RWPE1 (cell line): ENCODE measurements at places on chromosomes 6 and 20.

GRCh38 chr20:51583499-51583898, 41.0 kb upstream of the NFATC2 start:
- DNase-seq: no peak

DNA sequence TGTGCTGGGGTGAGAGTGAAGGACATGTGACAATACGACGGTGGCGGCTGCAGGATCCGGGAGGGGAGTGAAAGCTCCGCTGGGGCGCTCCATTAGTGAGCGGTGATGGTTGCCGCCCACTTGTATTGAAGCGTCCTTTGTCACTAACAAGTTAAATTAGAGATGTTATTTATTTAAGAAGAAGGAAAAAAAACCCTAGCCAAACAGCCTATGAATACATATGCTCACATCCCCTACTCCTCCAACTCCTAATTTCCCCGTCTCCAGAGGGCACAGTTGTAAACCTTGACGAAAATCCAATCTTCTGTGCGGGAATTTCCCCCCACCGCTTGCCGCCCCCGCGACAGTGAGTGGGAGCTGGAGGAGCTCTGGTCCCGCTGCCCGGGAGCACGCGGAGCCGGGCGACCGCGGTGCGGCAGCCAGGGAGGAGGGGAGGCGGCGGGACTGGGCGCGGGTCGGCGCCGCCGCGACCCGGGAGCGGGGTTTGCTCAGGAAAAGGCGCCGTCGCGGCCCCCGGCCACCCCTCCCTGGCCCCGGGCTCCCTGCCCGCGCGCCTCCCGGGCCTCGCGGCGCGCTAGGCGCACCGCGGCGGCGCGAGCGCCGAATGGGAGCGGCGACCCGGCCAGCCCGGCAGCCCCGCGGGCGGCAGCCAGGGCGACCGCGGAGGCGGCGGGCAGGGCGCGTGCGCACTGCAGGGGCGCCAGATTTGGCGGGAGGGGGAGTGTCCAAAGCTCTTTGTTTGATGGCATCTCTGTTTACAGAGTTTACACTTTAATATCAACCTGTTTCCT, at the start of gene MYB:
Gene MYB, plus strand, starts transcription at position 767 of the 791 bp plus-strand sequence. CDS start 206 bp downstream, outside the sequence.
- DNase-seq: peak; percentile 75

DNA sequence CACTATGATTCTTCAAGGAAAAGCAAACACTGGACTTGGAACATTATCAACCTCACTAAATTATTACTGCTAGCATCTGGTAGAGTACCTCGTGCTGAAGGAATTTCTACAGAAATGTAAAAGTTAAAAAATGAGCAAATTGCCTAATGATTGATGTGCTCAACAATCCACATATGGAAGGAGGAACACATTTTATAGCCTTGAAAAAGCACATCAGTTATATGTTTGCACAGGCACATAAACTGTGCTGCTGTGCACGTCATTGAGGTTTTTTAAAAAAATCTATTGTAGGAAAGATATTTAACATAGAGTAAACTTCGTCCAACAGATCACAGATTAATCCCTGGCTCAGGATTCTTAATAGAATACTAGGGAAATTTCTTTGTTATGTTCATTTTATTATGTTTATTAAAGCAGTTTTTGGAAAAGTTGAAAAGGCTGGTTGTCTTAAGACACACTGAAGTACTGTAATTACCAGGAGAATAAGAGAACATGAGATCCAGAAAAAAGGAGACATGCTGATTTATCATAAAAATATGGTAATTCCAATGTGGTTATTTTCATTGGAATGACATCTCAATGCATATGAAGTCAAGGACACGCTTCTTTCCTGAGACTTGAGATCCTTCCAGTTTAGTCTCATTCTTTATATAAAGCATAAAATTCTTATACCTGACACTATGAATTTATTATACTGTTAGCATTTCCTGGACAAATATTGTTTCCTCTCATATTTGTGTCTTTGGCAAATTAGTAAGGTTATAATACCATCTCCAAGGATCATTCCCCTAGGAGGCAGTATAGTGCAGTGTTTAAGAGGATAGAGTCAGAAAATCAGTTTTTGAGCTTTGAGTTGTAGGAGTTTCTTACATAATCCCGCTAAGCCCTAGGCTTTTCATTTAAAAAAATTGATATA, 511.1 kb downstream of the TENT5A start:
- no peak for DNase-seq

DNA sequence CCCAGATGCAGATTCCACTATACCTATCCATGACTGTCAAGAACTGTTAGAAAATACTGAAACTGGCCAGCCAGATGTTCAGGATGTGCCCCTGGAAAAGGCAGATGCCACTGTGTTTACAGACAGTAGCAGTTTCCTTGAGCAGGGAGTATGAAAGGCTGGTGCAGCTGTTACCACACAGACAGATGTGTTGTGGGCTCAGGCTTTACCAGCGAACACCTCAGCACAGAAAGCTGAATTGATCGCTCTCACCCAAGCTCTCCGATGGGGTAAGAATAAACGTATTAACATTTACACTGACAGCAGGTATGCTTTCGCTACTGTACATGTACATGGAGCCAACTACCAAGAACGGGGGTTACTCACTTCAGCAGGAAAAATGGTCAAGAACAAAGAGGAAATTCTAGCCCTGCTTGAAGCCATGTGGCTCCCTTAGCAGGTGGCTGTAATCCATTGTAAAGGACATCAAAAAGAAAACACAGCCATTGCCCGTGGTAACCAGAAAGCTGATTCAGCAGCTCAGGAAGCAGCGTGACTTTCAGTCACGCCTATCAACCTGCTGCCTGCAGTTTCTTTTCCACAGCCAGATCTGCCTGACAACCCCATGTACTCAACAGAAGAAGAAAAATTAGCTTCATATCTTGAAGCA, 459.7 kb upstream of the HTR1E start:
- no peak for DNase-seq

GRCh38 chr6:34981951-34982350, 92.9 kb downstream of the ANKS1A start:
- no peak for DNase-seq

- DNase-seq: no peak
Measured at GRCh38 chr6:44740566-44741120, 353.1 kb downstream of the CDC5L start.

DNA sequence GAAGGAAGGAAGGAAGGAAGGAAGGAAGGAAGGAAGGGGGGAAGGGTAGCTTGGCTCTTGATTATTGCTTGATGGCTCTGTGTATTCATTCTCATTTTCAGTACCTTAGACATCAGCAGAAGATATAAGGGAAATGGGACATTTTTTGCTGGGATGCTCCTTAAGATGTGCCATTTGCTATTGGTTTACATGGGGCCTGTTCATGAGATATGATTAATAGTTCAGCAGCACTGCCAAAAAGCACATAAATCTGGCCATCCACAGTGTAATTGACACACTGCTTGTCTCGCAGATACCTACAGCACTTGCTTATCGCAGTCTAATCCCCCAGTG, 137.5 kb upstream of the JARID2 start:
- no peak for DNase-seq

DNA sequence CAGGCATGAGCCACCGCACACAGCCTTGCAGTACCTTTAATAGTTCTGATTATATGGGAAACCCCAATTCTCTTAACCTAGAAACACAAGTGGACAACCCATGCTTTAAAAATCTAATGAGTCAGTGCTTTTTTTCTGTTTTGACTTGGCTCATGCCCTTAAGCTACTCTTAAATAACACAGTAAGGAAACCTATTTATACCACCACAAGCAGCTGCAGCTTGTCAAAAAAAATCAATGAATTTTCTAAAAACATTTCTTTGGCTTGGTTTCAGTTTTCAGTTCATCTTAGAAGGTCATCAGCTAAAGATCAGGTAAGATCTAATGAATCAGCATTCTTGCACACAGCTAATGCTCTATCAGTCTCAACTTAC, 124.1 kb upstream of the DST start:
- peak; percentile 51 for DNase-seq

GRCh38 chr20:36462440-36463211, 78.7 kb upstream of the MYL9 start:
- peak; percentile 51 for DNase-seq

- DNase-seq: peak; percentile 68
Measured at GRCh38 chr6:83464381-83465140, 33.7 kb upstream of the ME1 start.

DNA sequence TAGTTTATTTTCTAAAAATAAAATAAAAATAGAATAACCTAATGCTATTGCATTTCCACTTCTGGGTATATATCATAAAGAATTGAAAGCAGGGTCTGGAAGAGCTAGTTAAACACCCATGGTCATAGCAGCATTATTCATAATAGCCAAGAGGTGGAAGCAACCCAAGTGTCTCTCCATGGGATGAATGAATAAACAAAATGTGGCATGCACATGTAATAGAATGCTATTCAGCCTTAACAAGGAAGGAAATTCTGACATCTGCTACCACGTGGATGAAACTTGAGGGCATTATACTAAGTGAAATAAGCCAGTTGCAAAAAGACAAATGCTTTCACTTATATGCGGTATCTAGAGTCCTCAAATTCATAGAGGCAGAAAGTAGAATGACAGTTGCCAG, 130.8 kb downstream of the TIAM2 start:
- no peak for DNase-seq

DNA sequence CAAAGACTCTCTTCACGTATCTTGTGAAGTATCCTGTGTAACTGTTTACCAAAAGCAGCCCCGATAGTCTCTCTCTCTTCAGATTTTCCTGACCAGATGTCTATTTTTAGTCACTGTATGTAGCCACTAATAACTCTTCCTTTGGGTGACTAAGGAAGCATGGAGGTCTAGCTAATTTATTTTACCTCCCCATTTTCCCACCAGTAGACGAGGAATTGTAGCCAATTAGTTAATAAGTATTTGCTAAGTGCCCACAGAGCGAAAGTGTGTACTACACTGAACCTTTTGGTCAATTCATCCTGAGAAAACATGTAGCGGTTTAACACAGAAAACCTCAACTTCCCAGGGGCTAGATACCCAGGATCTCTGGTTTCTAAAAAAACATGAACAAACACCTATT, 180.6 kb downstream of the TBX18 start:
- no peak for DNase-seq

GRCh38 chr6:45495429-45496084, 117.8 kb upstream of the SUPT3H start:
- no peak for DNase-seq

GRCh38 chr6:161676586-161676985, 402.7 kb upstream of the AGPAT4 start:
- DNase-seq: no peak

GRCh38 chr6:77455271-77455670, 8.0 kb downstream of the HTR1B start:
- no peak for DNase-seq

- DNase-seq: peak; percentile 28
Measured at GRCh38 chr6:148405894-148406293, 63.3 kb downstream of the SASH1 start.

- no peak for DNase-seq
Measured at GRCh38 chr6:79494841-79495240, 42.4 kb downstream of the LCA5 start.

DNA sequence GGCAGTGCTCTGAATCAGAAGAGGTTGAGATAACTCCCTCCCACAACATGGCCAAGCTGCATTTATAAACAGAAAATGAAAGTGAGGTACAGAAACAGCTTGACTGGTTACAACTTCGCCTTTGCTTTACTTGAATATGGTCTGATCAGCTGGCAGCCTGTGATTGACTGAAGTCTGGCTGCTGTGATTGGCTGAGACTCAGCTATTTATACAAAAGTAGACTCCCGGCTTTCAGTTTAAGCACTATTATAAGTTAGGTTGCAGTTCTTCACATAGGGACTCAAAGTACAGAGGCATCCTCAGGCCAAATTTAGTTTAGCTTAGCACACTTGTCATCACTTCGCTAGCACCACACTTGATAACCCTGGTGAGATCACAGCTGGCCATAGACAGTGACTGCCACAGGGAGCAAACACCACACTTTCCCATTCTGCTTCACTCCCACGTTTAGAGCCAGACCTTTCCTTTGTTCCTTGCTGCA, 362.6 kb downstream of the EPM2A start:
- DNase-seq: no peak

GRCh38 chr6:123659960-123660748, 23.4 kb upstream of the TRDN start:
- no peak for DNase-seq

GRCh38 chr6:144460327-144461095, 175.4 kb downstream of the UTRN start:
- DNase-seq: no peak
